ENCODE measurements at places on chromosomes 7 and 10.

GRCh38 chr10:119896937-119897770 lies 4.6 kb downstream of the SEC23IP start:
- no peak for DNase-seq

DNA sequence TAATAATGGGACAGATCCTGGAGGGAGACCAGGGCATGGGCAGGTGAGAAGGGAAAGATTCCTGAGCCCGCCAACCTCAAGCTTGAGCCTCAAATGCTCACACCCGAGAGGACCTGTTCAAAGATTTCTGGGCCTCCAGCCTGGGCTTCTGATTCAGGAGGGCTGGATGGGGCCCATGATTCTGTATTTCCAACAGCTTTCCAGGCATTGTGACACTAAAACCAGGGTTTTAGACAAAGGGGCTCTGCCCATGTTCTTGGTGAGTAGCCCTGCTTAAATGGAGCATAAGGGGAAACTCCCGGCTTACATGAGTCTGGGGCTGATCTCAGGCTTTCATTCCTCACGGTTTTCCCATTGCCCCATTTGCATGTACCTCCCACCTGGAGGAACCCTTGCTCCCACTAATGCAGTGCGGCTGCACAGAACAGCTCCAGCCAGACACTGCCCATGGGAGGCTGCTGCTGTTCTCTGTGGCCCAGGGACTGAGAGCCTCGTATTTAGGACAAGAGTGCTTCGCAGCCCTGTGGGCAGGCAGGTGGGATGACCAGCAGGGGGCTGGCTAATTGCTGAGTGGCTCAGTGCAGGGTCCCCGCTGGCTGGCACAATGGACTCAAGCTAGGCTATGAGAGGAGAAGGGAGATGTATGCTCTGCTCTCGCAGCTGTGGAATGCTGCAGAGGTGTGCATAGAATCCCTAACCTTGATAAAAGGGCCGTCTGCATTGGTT lies 135.3 kb upstream of the COBL start:
- no peak for DNase-seq

DNA sequence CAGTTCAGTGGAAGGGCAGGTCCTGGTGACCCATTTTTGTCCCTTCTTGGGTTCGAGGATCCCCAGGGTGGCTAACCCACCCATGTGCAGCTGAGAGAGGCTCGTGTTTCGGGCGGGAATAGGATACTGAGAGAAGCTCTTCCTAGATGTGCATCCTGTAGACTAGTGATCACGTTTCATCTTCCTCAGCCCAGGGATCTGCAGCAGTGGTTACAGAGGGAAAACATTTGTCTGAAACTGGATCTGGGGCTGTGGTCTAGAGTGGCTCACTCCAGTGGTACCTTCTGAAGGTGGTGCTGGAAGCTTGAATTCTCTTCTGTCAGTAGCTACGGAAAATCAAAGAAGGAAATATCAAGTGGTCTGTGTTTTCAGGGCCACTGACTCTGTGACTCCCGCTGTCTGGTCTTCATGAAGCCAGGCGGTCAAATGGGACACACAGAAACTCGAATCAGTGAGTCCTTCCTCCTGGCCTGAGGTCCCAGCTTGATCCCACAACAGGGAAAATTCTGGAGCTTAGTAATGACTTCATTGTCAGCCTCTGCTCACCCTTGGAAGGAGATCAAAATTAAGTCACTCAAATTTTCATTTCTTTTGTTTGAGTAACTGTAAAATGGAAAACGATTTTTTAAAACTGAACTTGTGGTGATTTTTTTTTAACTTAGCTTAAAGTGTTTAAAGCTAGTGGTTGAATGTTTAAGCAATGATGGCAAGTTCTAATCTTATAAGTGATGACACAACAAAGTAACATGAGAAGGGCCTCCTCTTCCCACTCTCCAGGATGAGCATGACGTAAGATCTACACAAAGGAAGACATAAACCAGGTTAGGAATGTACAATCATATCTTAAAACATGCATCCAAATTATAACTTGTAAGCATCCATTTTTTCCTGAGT lies 469.3 kb upstream of the KLF6 start:
- DNase-seq, result no peak

- no peak for DNase-seq
Measured at GRCh38 chr10:12380999-12381398, 31.7 kb downstream of the CAMK1D start.

DNA sequence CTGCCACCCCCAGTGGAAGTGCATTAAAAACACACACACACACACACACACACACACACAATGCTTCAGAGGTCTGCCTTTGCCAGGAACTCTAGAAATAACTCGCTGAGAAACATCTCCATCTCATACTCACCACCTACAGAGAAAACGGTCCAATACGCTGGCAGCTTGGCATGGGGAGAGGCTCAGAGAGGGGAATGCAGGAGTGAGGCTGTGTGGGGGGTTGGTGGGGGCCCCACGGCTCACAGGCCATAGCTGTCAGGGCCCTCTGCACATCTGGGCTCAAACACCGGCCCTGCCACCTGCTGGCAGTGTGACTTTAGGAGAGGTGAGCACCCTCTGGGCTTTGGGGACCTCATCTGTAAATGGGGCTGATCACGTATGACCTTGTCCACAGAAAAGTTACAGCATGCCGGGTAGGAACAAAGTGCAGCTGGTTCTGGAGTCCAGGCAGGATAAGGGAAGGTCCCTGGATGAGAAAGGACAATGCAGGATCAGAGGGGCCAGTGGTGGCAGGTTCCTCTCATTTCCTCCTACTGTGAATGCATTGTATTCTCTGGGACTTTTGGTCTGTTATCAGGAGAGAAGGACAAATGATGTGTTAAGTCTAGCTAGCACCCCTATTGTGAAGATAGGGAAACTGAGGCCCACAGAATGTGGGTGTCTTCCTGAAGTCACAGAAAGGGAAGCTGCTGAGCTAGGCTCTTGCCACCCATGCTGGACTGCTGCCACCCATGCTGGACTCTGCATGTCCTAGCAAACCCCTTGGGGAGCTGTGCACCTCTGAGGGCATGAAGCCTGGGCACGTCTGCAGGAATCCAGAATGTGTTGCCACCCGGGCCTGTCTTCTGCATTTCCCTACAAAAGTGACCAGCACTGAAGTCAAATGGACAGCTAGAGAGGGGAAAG lies 404.6 kb downstream of the RPS24 start:
- no peak for DNase-seq

DNA sequence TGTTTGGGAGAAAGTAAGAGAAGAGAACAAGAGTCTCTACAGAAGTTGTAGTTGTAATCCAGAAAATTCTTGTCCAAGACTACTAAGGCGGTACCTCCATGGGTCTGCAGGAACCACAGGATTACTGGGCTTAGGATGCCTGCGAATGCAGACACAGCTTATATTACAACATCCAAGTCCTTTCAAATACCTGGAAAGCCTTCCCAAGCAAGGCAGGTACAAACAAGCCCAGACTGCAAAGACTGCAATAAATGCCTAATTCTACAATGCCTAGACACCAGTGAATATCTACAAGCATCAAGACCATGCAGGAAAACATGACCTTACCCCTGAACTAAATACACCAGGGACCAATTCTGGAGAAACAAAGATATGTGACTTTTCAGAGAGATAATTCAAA lies 178.2 kb downstream of the ARL4A start:
- no peak for DNase-seq

GRCh38 chr10:116733566-116733965 lies 8.8 kb downstream of the HSPA12A start:
- no peak for DNase-seq

DNA sequence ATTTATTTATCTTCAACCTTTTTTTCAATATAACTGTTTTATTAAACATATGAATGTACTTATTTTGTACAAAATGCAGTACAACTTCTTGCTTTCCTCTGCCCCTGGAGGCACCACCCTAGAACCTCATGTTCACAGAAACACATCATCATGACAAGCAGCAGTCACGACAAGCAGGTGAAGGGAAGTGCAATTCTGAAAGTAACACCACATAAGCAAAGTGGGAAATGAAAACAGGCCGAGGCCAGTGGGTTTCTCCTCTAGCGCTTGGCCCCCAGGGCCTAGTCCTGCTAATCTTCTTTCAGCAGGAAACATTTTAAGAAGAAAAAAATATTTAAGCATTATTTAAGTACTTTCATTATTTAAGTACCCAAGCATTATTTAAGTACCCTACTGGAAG lies 598.1 kb downstream of the SH2D4B start:
- no peak for DNase-seq

DNA sequence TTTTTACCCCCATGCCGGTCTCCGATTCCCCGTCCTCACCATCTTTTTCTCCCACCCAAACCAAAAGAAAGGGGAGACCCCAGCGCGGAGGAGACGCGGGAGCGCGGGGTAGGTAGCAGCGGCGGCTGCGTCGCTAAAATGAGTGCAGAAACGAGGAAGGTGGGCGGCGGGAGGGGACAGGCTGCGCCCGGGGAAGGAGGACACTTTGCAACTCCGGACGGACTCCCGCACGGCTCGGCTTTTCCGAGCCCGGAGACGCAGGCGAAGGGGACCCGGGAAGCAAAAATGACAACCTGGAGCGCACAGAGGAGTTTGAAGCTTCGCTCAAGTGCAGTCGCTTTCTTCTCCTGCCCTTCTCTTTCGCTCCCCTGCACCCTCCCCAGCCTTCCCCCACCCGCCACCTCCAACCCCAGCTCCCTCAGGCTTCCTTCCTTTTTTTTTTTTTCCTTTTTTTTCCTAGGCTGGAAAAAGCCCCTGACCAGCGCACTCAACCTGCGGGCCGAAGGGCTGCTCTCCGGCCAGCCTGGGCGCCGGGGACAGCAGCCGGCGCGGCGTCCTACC lies 453 bp downstream of the SFMBT2 start:
- DNase-seq, result no peak

- DNase-seq, result no peak
Measured at GRCh38 chr10:5584895-5585516, 60.2 kb downstream of the CALML3 start.

DNA sequence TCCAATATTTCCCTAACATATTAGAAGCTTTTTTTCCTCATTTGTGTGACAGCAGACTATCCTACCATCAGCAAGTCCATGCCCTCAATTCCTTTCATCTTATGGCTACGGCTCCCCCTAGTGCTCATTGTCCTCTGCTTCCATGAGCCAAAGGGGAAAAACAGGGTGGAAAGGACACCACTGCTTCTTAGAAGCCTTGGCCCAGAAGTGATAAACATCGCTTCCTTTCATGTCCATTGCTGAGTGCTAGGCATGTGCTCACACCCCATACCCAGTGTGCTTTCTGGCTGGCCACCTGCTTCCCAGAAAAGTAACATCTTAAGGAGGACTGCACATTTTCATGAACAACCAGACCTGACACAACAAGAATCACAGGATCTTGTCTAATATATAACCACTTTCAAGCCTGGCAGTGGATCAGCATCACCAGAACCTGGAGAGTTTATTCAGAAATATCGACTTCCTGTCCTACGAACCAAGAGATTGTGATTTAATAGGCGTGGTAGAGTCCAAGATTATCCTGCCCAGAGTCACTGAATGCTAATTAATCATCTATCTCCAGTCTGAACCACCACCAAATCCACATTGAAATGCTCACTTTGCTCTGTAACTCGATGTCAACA lies 650.5 kb upstream of the SORCS1 start:
- DNase-seq, result peak; percentile 24

- peak; percentile 48 for DNase-seq
Measured at GRCh38 chr7:128814499-128814898, 15.7 kb upstream of the FLNC start.

DNA sequence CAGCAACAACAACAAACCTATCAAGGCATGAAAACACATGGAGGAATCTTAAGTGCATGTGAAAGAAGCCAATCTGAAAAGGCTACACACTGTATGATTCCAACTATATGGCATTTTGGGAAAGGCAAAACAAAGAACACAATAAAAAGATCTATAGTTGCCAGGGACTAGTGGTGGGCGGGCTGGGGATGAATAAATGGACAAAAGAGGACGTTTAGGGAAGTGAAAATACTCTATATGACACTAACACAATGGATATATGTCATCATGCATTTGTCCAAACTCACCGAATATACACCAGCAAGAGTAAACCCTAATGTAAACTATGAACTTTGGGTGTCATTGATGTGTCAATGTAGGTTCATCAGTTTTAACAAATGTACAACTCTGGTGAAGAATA lies 89.1 kb downstream of the SEMA3E start:
- no peak for DNase-seq

DNA sequence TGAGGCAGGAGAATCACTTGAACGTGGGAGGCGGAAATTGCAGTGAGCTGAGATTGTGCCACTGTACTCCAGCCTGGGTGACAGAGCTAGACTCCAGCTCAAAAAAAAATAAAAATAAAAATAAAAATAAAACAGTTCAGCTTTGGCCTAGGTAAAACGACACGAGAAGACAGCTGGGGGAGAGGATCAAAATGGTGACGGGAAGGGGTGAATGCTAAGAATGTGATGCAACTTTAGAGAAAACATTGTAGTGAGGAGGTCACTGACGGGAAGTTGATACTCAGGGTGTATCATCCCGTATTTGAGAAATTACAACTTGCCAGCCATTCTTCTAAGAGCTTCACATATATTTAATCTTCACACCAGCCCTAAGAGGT lies 1.1 kb downstream of the NDST2 start:
- DNase-seq, result no peak

- DNase-seq, result no peak
Measured at GRCh38 chr10:98364432-98365102, 50.4 kb downstream of the PYROXD2 start.

- no peak for DNase-seq
Measured at GRCh38 chr10:61961278-61961677, 59.8 kb downstream of the ARID5B start.

DNA sequence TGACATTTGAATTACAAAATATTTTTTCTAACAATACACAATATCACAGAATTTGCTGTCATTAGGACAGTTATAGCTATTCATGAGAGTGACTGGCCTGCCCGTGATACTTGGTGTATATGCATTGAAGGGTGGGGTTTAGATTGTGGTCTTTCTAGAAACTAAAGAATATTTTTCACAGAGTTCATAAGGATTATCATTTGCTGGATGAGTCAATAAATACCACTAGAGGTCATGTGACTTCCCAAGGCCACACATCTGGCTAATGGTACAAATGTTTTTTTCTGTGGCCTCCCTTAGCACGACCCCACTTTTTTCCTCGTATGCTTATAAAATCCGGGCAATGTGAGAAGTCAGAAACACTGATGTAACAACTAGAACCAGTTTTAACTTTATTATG lies 5.2 kb downstream of the OPTN start:
- DNase-seq, result no peak

- DNase-seq, result no peak
Measured at GRCh38 chr7:138417078-138417700, 42.9 kb upstream of the TRIM24 start.

- no peak for DNase-seq
Measured at GRCh38 chr10:48608279-48608681, 3.4 kb upstream of the ARHGAP22 start.

GRCh38 chr10:119776536-119776935 lies 50.7 kb downstream of the INPP5F start:
- no peak for DNase-seq

- no peak for DNase-seq
Measured at GRCh38 chr7:155752756-155753445, 59.4 kb downstream of the SHH start.

DNA sequence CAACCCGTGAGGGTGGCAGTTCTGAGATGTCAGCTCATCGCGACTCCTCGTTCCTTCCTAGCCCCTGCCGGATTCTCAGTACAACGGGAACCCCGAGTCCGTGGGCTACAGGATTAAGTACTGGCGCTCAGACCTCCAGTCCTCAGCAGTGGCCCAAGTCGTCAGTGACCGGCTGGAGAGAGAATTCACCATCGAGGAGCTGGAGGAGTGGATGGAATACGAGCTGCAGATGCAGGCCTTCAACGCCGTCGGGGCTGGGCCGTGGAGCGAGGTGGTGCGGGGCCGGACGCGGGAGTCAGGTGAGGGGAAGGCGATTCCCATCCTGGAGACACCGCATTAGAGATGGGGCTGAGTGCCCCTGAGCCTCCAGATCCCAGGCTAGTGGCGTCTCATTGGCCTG lies 568.1 kb upstream of the FOXK1 start:
- no peak for DNase-seq

Data from hippocampal formation (tissue), 2 donors.